ENCODE measurements at places on chromosomes 4 and X.

- DNase-seq, result no peak
Measured at GRCh38 chrX:153845195-153845594, 14.9 kb upstream of the PDZD4 start.

GRCh38 chr4:87239821-87240220 lies 19.4 kb upstream of the KLHL8 start:
- DNase-seq, result no peak

DNA sequence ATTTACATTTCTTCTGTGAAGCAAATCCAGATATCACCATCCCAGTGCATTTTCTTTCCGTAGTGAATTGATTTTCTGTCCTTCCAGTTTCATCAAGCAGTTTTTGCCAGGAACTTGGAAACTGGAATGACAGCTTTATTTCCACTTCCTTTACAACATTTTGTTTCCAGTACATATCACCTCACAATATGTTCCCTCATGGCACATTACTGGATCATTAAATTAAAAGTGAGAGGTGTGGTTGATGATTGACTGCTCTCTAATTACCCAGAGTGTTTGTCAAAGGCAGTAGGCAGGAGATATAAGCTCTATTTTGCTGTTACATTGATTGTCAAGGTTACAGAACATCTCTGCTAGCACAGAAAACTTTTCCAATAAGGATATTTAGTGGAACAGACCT lies 22.3 kb upstream of the ACE2 start:
- no peak for DNase-seq

DNA sequence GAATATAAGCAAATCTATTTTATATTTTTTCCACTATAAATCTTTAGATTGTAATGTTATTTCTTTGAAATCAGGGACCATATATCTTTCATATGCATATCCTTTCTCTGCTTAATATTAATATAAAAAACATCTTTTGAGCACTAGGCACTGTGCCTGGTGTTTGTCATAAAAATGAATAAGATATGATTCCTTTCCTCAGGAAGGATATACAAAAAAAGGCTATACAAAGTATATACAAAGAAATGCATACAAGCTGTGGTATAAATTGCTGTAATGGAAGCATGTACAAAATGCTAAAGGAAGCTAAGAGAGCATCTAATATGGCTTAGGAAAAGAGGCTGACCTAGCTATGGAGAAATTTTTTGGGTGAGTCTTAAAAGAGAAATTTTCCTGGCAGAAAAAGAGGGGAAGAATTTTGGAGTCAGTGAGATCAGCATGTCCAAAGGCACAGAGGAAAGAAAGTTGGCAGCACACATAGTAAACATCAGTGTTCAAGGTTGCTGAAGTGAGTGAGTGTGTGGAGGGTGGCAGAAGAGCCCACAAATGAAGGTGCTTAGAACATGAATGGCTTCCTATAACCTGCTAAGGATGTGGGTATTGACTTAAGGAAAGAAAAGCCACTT lies 500.0 kb downstream of the SPRY1 start:
- no peak for DNase-seq

DNA sequence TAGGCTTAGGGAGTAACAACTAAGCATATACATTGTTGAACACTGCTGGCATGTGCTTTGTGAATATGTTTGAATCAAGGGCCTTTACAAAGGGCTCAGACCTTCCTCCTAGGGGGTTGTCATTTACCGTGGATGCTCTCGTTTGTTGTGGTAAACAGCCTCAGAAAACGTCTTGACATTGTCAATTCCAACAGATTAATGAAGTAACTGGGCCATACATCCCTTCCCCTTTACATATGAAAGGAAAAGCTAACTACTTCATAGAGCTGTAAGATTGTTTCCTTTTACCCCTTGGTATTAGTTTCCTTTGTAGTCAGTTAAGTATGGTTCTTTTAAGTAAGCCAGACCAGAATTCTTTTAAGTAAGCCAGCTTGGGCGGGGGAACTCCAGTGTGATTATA lies 42.9 kb downstream of the FAT4 start:
- DNase-seq, result no peak

DNA sequence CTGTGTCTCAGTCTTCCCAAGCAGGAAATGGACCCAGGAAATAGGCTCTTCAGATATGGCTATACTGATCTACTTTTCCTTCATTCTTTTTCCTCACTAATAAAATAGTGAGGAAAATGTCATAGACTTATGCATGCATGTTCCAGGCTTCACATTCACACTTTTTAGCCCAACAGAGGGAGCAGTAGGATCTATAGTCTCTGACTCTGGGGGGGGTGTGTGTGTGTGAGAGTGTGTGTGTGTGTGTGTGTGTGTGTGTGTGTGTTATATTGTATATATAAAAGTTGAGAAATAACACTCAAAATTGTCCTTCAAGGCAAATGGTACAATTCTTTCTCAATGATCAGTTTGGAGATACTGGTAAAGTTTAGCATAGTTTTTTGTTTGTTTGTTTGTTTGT lies 297.2 kb upstream of the GALNT7 start:
- no peak for DNase-seq

- peak; percentile 83 for DNase-seq
Measured at GRCh38 chrX:49155900-49156837, 6.4 kb upstream of the MAGIX start.

- no peak for DNase-seq
Measured at GRCh38 chrX:16664626-16665025, 14.7 kb downstream of the S100G start.

- DNase-seq, result no peak
Measured at GRCh38 chrX:149979126-149979644, 40.9 kb upstream of the EOLA2 start.

DNA sequence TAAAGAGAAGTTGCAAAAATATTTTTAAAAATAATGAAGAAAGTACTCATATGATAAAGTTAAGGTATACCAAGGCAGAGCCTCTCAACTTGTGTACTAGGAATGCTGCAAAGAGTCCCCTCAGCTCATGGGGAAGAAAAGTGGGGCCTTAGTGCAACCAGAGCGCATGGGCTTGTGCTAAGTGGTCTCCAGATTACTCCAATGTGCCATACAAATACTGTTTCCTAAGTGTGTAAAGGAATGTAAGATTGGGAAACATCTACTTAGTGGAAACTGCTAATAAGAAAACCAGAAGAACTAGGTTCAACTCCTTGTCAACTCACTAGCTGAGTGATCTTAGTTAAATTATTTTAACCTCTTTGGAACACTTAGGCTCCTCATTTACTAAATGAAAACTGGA lies 39.1 kb downstream of the NAF1 start:
- no peak for DNase-seq

DNA sequence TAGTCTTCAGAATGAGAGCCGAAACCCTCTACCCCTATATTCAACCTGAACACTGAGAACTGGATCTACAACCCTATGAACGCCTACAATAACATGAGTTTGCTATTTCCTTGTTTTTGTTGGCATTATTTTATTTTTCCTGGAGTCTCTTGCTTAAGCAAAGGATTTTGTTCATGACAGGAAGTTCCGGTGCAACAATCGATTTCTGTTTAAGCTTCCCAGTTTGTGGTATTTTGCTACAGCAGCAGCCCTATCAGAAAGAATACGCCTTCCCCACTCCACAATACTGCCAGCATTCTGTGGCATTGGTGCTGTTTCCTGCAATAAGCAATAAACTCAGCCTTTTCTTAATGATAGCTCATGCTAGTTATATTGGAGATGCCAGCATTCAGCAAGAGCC lies 60.9 kb downstream of the NPY5R start:
- no peak for DNase-seq

- DNase-seq, result no peak
Measured at GRCh38 chr4:18404642-18405041, 383.1 kb upstream of the LCORL start.

DNA sequence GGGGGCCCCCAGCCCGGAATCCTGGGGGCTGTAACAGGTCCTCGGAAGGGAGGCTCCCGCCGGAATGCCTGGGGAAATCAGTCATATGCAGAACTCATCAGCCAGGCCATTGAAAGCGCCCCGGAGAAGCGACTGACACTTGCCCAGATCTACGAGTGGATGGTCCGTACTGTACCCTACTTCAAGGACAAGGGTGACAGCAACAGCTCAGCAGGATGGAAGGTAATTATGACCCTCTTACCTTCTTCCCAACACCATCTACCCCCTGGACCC lies 1.0 kb downstream of the FOXO4 start:
- no peak for DNase-seq

- no peak for DNase-seq
Measured at GRCh38 chrX:48787505-48788443, 1.4 kb downstream of the GATA1 start.

DNA sequence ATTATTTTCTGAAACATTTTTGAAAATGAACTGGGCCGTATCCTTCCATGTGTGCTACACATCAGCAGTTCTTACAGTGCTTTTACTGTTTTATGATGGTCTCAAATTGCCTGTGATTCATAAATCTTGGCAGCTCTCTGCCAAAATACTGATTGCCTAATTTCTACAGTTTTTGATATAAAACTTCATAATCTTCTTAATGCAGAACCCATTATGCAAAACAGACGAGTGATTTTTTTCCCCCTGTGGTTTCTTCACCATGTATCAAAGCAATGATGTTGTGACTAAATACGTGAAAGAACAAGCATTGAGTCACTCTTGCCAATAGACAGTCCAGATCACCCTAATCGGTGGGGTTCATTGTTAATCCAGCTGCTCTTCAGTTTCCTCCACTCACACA lies 156.4 kb upstream of the WDR1 start:
- no peak for DNase-seq

DNA sequence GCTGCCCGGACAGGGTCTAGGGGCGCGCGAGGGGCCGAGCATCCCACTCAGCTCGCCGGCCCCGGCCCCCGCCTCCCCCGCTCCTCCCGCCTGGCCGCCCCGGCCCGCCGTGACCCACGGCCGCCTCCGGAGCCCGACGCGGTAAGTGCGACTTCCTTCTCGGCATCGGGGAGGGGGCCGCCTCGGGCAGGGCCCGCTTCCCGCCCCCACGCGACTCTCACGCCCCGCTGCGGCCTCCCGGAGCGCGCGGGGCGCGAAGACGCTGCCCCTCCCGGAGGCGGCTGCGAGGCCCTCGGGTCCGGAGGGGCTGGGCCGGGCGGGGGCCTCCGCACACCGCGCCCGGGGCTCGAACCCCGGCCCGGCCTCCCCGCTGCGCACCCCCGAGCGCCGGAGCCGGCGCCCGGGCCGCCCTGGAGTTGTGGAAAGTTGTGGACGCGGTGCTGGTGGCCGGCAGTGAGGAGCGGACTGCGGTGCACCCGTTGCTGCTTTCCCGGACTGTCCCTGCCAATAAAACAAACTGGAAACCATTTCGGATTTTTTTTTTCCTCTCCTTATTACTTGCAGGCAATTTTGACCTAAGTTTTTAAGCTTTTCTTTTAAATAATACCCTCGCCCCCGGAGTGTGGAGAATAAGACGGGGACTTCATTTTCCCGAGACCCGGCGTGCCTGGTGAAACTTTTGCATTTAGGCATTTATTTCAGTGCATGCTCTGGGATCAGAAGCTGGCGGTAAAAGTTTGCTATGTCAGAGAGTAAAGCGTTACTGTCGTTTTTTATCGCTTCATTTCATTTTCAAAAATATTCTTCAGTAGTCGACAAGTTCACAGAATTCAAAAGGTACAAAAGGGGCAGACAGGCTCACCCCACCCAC lies 13.0 kb upstream of the TMEM156 start:
- peak; percentile 43 for DNase-seq

DNA sequence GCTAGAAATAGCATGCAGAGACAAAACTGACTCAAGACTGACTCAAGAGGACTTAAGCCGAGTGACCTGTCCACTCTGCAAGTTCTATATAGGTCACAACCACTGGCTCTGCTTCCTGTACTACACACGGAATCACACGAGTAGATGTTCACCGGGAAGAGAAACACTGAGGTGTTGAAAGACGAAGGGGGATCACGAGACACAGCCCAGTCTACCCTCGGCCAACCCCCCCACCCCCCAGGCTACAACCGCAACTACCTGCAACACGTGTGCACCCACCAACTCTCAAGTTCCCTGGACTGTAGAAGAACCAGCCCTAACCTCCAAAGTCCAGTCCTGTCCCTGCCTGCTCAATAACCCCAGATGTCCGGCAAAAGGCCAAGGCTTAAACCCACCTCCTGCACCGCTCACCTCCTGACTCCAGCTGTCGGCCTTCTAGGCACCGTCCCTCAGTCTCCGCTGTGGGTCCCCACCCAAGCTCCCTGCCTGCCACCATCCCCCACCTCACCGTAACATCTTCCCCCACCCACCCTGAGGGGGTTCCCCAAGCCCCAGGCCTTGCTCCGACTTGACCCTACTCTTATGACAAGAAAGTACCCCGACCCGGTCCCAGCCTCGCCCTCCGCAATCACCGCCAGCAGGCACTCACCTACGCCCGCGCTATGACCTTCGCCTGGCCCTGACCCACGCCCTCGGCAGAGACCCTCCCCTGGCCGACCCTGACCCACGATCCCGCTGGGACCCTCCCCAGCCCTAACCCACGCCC lies 739 bp downstream of the GAK start:
- DNase-seq, result peak; percentile 36

DNA sequence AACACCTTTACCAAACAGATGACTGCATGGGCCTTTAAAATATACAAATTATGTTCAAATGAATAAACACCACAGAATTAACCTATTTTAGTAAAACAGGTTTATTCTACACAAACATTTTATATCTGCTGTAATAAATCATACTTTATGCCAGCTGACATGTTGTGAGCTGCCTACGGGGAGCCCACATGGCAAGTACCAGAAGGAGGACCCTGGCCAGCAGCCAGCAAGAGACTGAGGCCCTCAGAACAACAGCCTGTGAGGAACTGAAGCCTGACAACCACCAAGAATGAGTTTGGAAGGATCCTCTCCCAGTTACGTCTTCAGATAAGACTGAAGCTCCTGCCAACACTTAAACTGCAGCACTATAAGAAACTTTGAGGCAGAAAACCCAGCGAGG lies 377.0 kb downstream of the PDGFC start:
- DNase-seq, result no peak

GRCh38 chrX:24899391-24899790 lies 116.4 kb downstream of the ARX start:
- DNase-seq, result no peak

DNA sequence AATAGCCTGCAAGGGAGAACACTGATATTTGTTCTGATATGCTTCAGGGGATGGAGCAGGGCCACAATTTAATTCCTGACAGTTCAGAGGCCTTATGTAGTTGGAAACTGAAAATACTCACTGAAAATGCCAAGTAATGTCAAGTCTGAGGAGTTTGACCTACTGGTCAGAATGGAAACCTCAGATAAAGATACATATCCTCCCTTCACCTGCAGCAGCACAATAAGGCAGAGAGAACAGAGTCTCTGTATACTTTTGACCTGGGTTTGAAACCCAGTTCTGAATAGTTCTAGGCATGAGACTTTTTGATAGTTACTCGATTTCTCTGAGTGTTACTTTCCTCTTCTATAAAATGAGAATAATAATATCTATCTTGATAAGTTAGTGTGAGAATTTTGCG lies 65.8 kb upstream of the TRPC5 start:
- no peak for DNase-seq

DNA sequence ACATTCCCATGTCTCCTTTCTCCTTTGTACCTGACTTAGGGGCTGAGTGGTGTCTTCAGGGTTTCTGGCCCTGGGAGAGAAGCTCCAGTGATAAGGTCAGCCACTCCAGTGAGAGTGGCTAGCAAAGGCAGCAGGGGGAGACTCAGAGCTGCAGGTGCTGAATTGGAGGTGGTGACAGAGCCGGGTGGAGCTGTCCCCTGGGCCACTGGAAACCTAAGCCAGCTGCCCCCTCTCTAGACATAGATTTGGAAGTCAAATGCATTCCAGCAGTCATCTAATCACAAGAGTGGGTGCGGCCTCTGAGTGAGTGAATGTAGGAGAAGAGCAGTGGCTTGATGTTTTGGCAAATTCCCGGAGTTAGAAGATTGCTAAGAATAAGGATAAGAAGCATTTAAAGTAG lies 28.5 kb downstream of the TRIM2 start:
- DNase-seq, result no peak

GRCh38 chr4:6362896-6363295 lies 93.2 kb downstream of the WFS1 start:
- peak; percentile 45 for DNase-seq

Measured in activated naive CD8-positive, alpha-beta T cell treated with anti-CD3 and anti-CD28 coated beads, Interleukin-2, amount 50 U/mL, for 24 hours (primary cell).